ENCODE measurements at places on chromosomes 7 and 10.

- DNase-seq = no peak
Observed at GRCh38 chr10:62335326-62335725, 38.8 kb upstream of the ZNF365 start.

GRCh38 chr7:1666317-1666822 is 3.7 kb upstream of the ELFN1 start:
- peak; percentile 87 for DNase-seq

DNA sequence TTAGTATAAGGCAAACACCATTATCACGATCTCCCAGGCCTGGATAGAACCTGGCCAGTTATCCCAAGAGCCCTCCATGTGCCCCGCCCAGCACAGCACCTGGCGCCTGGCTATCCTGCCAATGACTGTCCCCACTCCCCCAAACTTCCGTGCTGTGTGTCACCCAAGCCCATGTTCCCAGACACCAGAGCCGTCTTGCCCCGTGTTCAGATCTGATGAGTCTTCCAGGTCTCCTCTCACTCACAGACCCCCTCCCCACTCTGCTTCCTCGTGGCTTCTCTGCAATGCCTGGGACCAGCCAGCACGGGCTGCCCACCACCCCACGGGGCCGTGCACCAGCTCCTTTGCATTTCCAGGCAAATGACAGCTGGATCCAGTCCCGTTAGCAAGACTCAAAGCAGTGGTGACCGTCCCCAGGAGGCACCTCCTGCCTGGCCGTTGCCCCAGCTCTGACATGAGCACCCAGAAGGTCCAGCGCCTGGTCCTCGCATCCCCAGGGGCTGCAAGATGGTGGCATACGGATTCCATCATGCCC is 43.8 kb upstream of the INPP5A start:
- DNase-seq = no peak

DNA sequence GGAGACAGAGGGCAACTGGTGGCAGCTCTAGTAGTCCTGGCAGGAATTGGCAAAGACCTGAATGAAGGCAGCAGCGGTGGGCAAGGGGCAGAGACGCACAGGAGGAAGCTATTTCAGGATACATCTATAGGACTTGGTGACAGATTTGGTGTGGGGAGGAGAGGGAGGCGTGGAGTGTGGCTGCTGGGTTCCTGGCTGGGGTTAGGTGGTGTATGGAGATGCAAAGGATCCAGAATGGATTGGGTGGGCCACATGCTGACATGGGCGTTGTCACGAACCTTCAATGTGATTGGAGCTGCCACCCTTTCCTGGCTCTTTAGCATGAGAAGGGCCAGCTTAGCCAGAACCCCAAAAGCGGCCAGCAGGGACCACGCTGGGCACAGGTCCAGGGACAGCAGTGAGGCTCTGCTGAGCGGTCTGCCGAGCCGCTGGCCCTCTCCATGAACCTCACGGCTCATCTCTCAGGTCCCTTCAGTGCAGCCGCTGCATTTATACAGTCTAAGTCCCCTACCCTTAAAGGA is 10.2 kb upstream of the ADCY1 start:
- DNase-seq = peak; percentile 43

DNA sequence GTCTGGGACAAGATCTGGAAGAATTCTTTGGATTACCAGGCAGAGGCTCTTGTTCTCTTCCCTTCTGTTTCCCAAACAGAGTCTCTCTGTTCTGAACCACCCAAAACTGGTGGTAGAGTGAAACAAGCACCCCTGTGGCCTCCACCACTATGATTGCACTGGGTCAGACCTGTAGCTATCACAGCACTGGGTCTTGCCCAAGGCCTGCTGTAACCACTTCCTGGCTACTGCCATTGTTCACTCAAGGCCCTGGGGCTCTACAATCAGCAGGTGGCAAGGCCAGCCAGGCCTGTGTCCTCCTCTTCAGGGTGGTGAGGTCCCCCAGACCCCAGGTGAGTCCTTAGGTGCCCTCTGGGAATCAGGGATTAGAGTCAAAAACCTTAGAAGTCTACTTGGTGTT is 4.1 kb upstream of the LRRC17 start:
- DNase-seq = no peak

- DNase-seq = no peak
Observed at GRCh38 chr7:50088463-50089129, 4.5 kb downstream of the ZPBP start.
